ENCODE measurements at places on chromosomes 2 and 18.

DNA sequence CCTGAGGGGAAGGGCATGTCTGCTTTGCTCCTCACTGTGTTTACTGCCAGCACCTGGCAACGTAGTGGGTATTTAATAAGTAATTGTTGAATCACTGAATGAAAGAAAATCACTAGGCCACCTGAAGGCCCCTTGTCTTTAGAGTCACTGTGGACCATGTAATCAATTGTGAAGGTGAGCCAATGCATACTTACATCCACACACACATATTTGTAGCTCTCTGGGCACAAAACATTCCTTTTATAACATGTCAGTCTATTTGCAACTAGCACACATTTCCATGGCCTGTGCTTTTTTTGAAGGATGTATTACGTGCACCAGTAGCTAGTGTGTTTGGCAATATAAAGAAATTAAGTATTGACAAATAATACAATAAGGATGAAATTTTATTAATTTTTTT lies 11.2 kb downstream of the ATP8B1 start:
- no peak for DNase-seq

- DNase-seq, result no peak
Observed at GRCh38 chr18:51724790-51725721, 527.6 kb upstream of the MEX3C start.

DNA sequence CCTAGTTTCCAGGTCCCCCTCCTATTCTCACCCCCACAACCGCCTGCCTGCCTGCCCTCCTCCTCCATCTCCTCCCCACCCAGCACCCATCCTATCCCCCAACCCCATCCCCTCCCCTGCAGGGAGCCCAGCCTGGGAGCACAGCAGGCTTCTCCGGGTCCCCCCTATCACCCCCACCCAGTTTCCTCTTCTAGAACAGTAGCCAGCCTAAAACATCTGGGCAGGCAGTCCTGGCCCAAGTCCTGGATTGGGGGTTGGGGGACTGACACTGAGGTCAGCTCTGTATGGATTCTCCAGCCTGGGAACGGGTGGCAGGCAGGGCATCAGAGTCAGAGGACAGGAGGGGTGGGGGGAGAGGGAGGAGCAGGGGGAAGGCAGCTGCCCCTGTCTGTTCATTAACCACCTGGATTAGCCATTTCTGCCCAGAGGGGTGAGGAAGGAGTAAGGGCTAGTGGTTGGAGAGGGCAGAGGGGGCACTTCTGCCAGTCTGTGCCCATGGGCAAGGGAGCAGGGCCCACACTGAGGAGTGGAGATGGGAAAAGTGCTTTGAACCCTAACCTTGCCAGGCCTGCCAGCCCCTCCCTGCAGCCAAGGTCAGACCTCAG lies 60.0 kb downstream of the TNS1 start:
- DNase-seq, result no peak

- no peak for DNase-seq
Observed at GRCh38 chr18:65091744-65092329, 659.0 kb upstream of the CDH7 start.

- no peak for DNase-seq
Observed at GRCh38 chr2:62705859-62706720, 577 bp downstream of the EHBP1 start.

DNA sequence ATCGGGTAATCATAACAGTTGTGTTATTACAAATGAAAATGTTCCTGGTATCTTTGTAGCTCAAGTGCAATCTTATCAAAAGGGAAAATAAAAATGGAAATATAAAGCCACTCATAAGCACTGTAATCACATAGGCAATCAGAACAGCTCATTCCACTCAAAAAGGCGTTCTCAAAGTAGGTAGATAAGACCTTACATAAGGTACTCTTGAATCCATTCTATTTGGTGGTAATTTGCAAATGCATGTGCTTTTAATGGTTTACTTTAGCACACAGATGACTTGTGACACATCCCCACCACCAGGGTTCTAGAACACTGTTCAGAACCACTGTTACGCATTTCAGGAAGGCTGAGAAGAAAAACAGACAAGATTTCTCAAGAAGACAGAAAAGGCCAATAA lies 86.7 kb upstream of the NARS1 start:
- DNase-seq, result no peak

DNA sequence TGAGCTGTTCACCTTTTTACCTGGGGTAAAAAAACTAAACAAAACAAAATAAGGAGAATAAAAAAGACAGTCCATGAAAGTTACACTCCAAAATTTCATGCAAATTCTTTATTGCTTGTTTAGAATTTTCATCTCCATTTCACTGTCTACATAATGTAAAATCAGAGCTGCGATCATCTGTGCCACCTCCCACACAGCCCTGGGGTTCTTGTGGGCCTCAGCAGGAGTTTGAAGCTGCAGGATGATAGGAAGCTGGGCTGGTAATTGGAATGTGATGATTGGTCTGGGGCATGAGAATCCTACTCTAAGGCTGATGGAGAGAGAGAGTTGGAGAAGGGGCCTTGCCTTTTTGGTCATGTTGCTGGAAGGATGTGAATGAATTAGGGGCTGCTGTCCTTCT lies 4.2 kb upstream of the LHCGR start:
- DNase-seq, result no peak

DNA sequence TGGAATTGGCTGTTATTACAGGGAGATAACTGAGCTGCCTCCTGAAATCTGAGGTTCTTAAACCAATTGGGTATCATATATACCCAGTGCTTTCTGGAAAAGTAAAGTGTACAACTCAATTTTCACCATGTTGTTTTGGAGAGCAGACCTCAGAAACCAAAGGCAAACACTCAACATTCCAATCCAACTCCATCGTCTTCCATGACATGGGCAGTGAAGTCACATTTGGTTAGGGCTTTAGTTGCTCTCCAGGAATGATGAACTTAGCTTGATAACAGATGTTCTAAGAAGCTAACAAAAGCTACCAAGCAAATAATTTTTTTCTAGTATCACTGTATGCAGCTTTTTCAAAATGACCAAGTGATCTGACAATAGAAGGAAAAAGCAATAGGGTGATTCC lies 107.0 kb upstream of the SLC35G4 start:
- no peak for DNase-seq

- DNase-seq, result no peak
Observed at GRCh38 chr2:177204417-177204816, 8.2 kb upstream of the HNRNPA3 start.

- no peak for DNase-seq
Observed at GRCh38 chr2:43776324-43776723, 2.5 kb downstream of the DYNC2LI1 start.

- DNase-seq, result no peak
Observed at GRCh38 chr18:6482198-6482977, 67.7 kb upstream of the L3MBTL4 start.

DNA sequence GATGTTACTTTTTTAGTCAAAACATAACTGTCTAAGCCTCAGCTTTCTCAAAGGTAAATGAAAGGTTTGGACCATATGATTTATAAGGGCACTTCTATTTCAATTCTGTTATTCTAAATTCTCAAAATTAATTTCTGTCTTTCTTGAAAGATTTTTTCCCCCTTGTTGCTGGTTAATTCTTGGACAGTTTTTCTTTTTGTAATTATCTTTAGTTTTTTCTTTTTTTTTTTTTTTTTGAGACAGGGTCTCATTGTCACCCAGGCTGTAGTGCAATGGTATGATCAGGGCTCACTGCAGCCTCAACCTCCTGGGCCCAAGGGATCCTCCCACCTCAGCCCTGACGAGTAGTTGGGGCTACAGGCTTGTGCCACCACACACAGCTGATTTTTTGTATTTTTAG lies 121.0 kb upstream of the MYO3B start:
- no peak for DNase-seq

DNA sequence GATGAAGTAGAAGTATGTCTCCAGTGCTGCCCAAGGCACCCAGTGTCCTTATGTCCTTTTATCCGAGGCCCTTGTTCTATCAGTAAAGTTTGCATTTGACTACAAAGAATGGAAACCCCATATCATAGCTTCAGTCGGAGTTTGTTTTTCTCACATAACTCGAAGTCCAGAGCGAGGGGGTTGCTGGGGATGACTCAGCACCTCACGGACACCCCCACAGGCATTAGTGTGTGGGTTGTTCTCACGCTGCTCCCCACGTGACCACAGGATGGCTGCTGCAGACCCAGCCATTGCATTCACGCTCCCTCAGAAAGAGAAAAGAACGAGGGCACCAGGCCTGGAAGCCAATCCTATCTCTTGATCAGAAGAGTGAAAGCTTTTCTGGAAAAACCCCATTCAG lies 27.8 kb downstream of the SALL3 start:
- DNase-seq, result no peak

DNA sequence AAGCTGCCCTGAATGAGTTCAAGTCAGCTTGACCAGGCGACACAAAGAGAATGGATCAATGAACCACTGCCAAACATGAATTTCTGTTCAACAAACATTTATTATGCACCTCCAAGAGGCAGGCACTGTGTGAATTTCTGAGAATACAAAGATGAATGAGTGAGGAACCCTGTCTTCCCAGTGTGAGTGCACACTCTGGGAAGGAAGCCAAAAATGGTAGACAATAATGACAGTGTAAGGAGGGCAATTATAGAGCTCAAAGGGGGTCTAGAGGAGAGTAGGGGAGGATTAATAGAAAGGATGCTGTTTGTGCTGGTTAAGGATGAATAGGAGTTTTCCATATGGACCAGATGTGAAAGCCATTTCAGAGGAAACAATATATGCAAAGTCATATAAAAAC lies 213.4 kb downstream of the DCC start:
- no peak for DNase-seq

DNA sequence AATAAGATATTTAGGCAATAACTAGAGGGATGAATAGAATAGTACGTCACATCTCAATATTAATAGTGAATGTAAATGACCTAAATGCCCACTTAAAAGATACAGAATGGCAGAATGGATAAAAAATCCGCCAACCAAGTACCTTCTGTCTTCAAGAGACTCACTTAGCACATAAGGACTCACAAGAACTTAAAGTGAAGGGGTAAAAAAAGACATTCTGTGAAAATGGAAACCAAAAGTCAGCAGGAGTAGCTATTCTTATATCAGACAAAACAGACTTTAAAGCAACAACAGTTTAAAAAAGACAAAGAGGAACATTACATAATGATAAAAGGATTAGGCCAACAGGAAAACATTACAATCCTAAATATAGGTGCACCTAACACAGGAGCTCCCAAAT lies 56.7 kb upstream of the DSC1 start:
- no peak for DNase-seq

DNA sequence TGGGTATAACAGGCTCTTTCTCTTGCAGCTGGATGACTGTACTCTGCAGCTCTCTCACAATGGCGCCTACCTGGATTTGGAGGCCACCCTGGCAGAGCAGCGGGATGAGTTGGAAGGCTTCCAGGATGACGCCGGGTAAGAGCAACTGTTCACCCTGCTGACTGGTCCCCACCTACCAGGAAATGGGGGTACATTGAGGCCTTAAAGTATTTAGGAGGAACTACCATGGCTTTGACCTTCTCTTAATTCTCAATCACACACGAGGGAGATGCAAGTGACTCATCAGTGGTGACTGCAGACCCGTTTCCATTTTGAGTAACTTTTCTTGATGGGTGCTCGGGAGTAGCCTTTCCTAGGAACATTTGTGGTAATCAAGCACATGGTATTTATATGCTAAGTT lies 58.0 kb downstream of the FHOD3 start:
- DNase-seq, result no peak

GRCh38 chr2:163571423-163572102 lies 164.2 kb downstream of the FIGN start:
- DNase-seq, result no peak

- no peak for DNase-seq
Observed at GRCh38 chr2:239204876-239205468, 195.8 kb downstream of the HDAC4 start.

- no peak for DNase-seq
Observed at GRCh38 chr2:25226827-25227226, 58.4 kb upstream of the POMC start.

DNA sequence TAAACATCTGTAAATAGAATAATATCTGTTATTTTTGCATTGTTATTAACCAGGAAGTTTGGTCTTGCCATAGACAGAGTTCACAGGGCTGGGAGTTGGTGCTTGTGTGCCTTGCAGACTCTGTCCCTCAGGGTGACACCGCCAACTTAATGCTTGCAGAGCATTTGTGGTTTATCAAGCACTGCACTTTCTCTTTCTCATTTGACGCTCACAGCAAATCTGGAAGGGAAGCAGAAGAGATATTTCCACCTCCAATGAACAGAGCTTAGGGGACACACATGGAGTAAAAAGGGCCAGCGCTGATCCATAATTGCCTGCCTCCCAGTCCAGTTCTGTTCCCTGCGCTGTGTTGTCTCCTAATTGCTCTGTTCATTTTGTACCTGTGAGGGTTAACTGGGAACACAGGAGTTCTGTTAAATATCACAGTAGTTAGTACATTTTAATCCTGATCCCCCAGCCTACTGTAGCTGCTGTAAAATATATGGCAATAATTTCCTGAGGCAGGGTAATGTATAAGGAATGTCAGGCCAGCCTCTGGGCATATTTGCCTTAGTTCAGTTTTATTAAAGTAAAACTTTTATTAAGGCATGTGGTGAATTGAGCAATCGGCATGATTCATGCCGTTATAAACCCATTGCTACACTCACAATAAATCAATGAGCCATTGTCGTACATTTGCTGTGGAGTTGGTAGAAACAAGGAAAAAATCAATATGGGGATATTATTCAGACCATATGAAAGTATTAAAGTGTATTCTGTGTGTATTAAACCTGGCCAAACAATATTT lies 182.5 kb upstream of the OSR1 start:
- no peak for DNase-seq

- DNase-seq, result no peak
Observed at GRCh38 chr2:202096736-202097135, 23.7 kb downstream of the KIAA2012 start.

DNA sequence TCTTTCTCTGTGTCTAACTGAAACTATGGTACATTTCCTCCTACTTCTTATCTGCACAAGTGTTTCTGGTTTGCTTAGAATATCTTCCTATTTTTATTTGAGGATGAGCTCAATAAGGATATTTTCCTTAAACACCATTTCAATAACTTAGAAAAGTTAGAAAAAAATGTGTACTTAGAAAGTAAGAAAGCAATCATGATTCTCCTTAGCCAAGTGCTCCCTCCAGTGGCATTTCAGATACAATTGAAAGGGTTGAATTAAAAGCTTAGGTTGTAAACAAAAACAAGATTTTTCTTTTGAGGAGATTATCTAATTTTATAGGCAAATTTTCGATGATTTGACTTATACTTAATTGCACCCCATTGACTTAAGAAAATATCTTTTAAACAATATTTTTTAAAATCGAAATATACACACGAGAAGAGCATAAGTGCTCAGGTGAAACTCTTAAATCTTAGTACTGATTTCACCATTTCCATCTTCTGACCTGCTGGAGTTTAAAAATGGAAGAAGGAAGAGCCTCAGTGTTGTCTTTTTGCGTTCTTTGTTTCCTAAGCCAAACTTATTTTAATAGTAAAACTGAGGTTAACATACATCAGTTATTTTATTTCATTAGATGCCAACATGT lies 26.9 kb downstream of the C18orf63 start:
- DNase-seq, result no peak

- DNase-seq, result no peak
Observed at GRCh38 chr18:67980241-67980640, 463.7 kb upstream of the DSEL start.

GRCh38 chr2:68860111-68860510 lies 11.1 kb downstream of the BMP10 start:
- no peak for DNase-seq

GRCh38 chr2:65706411-65706810 lies 274.0 kb upstream of the SPRED2 start:
- no peak for DNase-seq
